ENCODE measurements at places on chromosomes 4 and X. TPM values are rescaled to one million over a fixed set of nuclear protein-coding genes. Genes with fewer than 3 reads are reported as not detected.

DDX3X gene
- 361 TPM for total RNA-seq

- no peak for DNase-seq
These were observed 174.8 kb upstream of the CXCL13 start for GRCh38 chr4:77430847-77431246.

DNA sequence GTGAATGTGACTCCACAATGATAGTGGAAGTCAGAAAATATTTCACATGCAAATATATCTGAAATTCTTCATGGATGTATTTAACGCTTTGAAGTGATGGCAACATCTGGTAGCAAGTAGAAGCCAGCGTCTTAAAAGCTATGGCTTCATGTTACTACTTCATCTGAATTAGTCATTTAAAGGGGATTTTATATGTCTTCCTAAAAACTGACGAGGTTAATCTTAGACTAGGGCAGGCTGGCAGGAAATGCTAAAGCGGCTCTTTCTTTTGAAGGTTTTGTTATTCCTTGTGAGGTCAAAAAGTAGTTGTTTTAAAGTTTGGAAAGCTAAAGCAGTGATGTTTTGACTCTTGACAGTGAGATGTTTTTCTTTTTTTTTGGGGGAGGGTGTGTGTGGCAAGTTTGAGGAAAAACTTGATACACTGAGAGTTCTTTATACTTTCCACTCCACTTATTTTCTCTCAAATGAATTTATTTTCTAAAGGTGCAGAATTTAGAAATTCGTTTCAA is 22.6 kb downstream of the PLS3 start:
- DNase-seq = no peak

DNA sequence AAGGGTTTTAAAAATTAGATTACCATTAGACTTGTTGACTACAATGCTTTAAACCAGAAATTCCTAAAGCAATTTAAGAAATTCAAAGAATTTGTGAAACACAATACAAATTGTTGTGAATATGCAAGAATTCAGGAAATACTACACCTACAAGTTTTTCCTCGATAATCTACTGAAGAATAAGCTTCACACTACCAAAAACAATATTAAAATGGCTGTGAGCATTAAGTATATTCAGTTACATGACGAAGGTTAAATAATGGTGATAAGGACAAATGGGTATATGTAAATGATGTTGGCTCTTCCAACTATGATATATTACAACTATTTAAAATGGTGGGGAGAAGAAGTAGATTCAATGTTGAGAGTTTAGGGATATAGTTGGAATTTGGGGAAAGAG is 111.1 kb upstream of the HTR2C start:
- no peak for DNase-seq
